SHP77 treated with DMSO at 0.1 percent for 48 hours (cell line): ENCODE measurements at places on chromosomes 12 and 14.

GRCh38 chr14:26626256-26626655 lies 28.4 kb upstream of the NOVA1 start:
- no peak for DNase-seq

DNA sequence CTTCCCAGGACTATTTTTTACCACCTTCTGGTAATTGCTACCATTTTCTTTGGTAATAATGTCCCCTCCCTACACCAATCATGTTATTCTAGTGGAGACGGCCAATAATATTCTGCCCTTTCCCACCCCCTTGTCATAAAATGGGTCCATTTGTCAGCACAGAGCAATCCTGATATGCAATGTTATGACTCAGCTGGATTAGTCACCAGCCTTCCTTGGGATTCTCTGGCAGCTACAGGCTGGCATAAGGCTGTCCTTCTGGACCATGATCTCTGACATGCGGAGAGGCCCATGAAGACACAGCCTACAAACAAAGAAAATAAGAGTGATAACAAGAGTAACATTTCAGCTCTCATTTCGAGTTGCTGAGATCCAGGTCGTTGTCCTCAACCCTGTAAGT lies 222.0 kb upstream of the CPNE8 start:
- no peak for DNase-seq

GRCh38 chr12:57883700-57884099 lies 37.2 kb upstream of the CTDSP2 start:
- DNase-seq: no peak

DNA sequence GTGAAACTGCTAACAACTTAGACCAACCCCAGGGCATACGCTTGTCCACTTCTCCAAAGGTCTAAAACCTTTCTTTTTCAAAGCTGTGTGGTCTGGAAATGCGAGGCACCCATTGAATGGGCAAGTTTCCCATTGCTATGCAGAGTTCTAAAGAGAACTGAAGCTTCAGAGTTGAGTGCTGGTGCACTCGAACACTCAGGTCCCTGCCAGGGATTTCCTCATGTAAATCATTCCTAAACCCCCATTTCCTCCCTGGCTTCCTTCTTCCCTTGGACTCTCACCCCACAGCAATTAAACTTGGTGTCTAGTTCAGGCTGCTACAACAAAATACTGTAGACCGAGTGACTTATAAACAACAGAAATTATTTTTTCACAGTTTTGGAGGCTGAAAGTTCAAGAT lies 2.2 kb upstream of the PXN start:
- no peak for DNase-seq

- peak; percentile 49 for DNase-seq
Observed at GRCh38 chr12:49200919-49201594, 12.2 kb upstream of the TUBA1A start.

GRCh38 chr14:90454041-90455000 lies 57.5 kb downstream of the CALM1 start:
- DNase-seq: peak; percentile 7

DNA sequence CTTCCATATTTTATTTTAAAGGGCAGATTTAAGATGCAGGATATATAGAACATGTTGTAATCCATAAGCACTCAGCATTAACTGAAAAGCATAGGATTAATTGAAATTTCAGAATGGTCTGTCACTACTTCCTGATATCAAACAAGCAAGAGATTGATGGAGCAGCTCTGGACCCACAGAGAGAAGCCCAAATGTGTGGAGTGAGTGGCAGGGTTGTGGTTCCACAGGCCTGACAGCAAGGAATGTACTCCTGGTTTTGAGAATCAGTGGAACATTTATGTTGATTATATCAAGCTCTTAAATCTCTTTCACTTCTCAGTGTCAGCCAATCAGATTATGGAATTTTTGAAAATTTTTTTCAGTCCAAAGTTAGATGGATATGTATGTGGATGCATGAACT lies 267.6 kb upstream of the PRICKLE1 start:
- no peak for DNase-seq

- no peak for DNase-seq
Observed at GRCh38 chr12:19833775-19834501, 394.6 kb downstream of the AEBP2 start.
